Stimulated activated CD4-positive, alpha-beta T cell treated with anti-CD3 and anti-CD28 coated beads, Interleukin-2, amount 100 ng/mL, for 48 hours (primary cell): ENCODE measurements at places on chromosomes 6 and 20.

DNA sequence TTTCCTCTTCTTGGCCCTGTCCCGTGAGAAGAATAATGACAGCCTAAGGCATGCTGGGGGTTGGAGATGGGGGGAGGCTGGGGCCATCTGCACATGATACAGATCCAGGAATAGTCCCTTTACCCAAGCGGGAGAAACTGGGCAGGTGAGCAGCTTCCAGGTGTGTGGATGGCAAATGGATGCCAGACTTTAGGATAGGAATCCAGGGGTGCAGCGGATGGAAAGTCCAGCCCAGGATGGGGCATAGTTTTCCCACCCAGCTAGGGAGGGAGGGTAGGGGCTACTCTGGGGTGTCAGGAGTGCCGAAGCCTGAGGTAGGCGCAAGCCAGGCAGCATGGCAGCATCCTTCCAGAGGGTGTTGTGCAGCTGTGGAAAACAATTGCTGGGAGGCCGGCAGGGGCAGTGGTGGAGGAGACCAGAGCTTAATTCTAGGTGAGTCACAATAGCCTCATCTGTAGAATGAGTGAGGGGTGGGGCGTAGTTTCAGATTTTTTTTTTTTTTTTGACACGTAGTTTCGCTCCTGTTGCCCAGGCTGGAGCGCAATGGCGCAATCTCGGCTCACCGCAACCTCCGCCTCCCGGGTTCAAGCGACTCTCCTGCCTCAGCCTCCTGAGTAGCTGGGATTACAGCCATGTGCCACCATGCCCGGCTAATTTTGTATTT, 15.4 kb upstream of the FAM110A start:
- no peak for DNase-seq

DNA sequence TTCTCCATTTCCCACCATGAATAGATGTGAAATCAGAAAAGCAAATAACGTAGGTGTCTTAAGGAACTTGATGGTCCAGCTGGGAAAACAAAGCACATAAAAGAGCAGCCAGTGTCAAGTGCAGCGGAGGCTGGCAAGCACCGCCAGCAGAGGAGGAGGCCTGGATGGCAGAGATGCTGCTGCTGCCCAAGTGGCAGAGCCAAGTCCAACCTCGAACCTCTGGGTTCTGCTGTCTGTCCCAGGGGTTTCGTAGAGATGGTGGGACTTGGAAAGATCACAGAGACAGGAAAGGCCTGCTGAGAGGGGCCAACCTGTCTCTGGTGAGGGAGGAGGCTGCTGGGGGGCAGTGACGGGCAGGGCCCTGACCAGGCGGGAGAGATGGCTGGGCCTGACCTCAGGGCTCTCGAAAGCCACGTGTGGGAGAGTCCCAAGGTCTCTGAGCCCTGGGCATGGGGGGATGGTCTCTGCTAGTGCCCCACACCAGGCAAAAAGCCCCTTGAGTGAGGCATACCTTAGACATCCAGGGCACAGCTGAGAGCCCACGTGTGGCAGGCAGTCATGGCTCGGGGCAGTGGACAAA, 77.3 kb downstream of the TCP11 start:
- no peak for DNase-seq

- no peak for DNase-seq
Measured at GRCh38 chr20:16539280-16540021, 33.8 kb downstream of the KIF16B start.

DNA sequence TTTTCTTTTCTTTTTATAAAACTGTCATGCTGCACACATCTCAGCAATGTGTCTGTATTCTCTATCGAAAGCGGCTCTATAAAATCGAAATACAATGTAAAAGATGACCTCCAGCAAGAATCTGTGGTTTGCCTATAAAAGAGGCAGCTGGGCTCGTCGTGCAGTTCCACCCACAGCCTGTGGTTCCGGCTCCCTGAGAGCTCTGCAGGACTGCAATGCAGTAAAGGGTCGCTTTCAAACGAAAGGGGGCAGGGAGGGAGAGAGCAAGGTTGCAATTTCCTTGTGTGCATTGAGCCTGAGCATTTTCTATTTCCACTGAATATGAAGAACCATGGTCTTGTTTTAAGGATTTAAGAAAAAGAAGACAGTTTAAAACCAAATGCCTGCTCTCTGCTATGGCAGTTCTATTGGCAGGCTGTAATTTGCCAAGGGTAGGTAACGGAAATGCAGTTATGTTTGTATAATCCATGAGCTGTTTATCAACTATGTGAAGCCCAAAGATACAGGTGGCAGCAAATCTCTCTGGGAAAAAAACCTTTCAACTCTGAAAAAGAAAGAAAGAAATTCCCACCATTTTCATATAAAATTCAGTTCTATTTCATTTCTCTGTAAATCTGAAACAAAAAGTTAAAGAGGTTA, 236.5 kb downstream of the HACE1 start:
- DNase-seq: no peak

DNA sequence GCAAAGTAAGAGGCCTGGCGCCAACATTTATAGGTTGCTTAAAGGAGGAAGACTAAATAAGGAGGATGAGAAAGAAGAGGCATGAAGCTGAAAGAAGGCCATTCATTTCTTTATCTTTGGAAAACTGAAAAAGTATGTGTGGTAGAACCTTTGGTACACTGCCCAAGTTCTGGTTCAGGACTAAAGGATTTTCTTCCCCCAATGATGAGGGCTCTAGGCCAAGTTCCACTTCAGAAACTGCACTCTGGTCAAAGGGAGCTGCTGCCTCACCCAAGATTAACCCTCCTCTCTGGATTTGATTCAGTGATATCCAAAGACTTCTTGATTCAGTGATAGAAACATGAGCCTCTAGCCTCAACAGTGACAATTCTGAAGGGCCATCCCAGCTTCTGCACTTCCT, 5.0 kb upstream of the KPNA5 start:
- no peak for DNase-seq

GRCh38 chr20:46078954-46079353, 10.8 kb downstream of the NCOA5 start:
- no peak for DNase-seq

DNA sequence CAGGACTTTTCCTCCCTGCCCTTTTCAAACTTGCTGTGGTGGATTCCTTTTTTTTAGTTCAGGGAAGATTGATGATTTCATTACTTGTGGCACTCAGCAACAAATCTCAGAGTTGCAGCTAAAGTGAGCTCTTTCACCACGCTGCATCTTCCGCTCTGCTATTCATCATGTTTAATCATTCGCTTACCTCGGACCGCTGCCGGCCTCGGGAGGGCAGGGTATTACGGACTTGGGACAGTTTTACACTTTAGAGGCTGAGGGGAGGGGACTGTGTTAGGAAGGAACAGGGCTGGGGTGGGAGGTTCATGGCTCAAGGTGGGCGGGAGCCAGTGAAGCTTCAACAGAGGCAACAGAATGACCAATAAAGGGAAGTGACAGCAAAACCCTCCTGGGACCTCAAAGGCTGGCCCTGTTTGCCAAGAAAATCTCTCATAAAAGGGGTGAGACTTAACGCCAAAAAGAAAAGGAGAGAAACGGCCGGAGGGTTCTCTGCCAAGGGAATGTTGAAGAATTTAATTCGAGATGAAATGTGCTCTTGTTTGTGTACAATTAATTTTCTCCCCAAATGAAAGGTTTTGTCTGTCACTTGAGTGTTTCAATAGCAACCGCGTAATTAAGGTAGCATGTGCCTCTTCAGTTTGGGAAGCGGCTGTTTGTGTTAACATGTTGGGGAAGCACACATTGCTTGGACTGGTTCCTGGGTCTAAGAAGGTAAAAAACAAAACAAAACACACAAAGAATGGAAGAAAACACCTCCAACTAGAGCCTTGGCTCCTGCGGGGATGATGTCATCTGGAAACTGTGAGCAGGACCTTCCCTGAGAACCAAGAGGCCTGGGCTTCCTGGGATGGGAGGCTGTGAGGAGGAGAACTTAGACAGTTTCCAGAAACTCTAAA, 72.5 kb upstream of the SULF2 start:
- no peak for DNase-seq

DNA sequence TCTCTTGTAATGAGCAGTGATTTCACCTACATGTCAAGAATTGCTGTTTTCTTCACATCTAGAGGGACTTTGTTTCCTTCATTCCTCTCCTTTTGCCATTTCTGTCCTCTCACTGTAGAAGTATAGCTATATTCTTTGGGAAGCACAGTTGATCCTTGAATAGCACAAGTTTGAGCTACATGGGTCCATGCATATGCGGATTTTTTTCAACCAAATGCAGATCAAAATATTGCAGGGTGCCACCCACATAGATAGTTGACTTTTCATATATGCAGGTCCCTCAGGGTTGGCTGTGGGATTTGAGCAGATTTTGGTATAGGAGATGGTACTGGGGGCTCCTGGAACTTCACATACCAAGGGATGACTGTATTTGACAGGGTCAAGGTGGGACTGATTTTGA, 41.1 kb downstream of the BLTP3A start:
- no peak for DNase-seq

- no peak for DNase-seq
Measured at GRCh38 chr6:111566222-111566734, 39.4 kb downstream of the TRAF3IP2 start.
